ENCODE measurements at places on chromosomes 5 and 9. TPM values are rescaled to one million over a fixed set of nuclear protein-coding genes. Genes with fewer than 3 reads are reported as not detected.

CSF1R gene
- total RNA-seq = 0.05 TPM

RFESD gene
- total RNA-seq = 3.3 TPM

AMBP gene
- 8.9 TPM for total RNA-seq

PLPP7 gene
- total RNA-seq = not detected

SNX18 gene
- total RNA-seq = 7.3 TPM

PRELID1 gene
- total RNA-seq = 286 TPM

LCN6 gene
- total RNA-seq = not detected

NFX1 gene
- 29.9 TPM for total RNA-seq

SLC34A3 gene
- 0.07 TPM for total RNA-seq

HMMR gene
- total RNA-seq = 31.8 TPM

HCN1 gene
- not detected for total RNA-seq

LIFR gene
- total RNA-seq = 7.5 TPM

ANKRD18A gene
- 12.4 TPM for total RNA-seq

C9 gene
- not detected for total RNA-seq

PTGES2 gene
- total RNA-seq = 94.4 TPM

BASP1 gene
- 315 TPM for total RNA-seq

SPEF2 gene
- total RNA-seq = 1.3 TPM

CACNA1B gene
- total RNA-seq = 0.07 TPM

GTF3C5 gene
- total RNA-seq = 68.3 TPM

PAEP gene
- total RNA-seq = 0.20 TPM

TMC1 gene
- total RNA-seq = 0.05 TPM

TMEM215 gene
- total RNA-seq = not detected

PTGDS gene
- total RNA-seq = not detected

PCDHA2 gene
- total RNA-seq = 0.03 TPM

ABCA1 gene
- 6.7 TPM for total RNA-seq

SVEP1 gene
- 1.9 TPM for total RNA-seq
